ENCODE measurements at places on chromosomes 1 and 21.

DNA sequence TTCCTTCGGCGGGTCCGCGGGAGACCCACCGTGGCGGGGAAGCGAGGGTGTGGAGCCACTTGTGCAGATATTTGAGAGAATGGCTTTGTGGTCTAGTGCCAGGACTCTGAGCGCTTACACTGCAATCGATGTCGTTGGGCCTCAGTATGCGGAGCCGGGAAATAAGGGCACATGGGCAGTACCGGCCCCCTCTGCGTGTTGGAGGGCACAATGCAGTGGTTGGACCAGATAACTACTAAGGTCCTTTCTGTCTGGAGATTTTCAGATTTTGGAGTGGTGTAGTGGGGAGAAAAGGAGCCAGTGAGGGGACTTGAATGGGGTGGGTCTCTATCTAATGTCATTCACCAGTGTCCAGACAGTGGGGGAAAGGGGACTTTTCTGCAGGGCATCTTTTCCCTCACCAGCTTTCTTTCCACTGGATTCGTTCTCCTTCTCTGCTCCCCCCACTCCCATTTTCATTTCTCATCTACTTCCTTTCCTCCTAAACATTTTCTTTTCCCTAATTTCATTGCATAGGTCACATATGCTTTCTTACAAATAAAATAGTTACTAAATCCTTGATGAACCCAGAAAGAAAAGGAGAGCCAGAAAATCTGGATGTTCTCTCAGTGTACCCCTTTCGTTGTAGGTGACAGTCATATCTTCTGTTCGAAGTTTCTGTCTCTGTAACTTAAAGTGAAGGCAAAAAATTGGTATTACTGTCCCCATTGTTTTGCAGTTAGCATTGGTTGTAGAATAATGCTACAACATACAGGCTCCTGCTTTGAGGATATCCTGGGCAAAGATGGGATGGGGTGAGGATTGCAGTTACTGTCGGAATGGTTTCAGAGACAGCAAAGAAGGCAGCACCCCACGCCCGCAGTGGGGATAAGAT lies 1.4 kb downstream of the ATF3 start:
- DNase-seq = no peak

DNA sequence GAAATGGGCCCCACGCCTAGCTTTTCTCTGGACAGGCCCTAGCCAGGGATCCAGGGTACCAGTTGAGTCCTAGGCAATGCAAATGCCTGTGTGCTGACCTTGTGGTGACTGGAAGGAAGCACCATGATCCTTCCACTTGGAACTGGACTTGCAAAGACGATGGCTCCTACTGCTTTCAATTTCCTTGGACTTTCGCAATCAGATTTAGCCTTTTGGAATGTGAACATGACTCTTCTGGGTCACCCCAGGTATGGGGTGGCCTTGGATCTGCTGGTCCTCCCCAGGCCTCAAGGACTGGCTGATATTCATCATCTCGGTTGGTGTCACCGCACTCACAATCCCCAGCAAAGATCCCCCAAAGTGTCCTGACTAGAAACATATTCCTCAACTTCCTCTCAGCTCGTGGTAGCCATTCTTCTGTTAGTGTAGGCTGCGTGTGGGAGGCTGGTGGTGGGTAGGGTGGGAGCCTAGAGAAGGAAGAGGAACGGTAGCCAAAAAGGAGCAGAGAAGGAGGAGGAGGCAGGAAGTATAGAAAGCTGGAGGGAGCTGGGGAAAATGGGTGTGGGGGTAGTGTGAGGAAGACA lies 130.5 kb downstream of the PPIAL4G start:
- no peak for DNase-seq

GRCh38 chr1:198681252-198681651 lies 42.4 kb downstream of the PTPRC start:
- no peak for DNase-seq

DNA sequence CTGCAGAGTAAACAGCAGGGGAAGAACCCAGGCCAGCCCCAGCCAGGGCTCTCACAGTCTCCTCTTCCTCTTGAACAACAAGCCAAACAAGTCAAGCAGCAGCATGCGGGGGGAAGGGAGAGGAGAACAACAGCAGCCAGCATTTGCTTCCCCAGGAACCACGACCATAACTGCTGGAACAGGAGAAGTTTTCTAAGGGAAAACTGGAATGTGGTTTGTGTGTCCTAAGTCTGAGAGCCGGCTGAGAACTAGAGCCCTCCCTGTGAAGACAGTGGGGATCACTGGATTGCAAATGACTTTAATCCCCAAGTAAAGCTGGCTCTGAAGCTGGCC lies 48.2 kb downstream of the COQ8A start:
- DNase-seq = no peak

GRCh38 chr1:24126018-24126671 lies 14.2 kb upstream of the MYOM3 start:
- no peak for DNase-seq

- no peak for DNase-seq
Measured at GRCh38 chr1:155128755-155129473, 1.2 kb downstream of the EFNA1 start.

GRCh38 chr1:39954870-39955546 lies at the start of gene MFSD2A:
Gene MFSD2A (plus strand): TSS chr1:39955145. CDS start chr1:39955293, 148 bp downstream.
- DNase-seq = peak; percentile 91

DNA sequence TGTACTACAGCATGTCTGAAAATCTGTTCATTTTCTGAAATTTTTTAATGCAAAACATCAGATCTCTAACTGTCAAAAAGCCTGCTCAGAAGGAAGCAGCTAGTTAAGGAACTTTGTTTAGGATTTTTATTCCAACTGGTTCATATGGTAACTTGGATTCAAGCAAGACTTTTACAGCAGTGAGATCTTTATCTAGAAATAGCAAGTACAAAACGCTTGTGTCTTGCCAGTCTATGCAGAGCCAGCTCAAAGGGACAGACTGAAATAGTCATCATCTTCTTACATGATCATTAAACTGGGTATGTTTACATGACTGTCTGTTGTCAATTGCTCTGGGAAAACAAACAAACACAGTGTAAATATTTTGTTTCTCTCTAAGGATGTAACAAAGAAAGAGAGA lies 37.6 kb downstream of the DDAH1 start:
- DNase-seq = no peak

DNA sequence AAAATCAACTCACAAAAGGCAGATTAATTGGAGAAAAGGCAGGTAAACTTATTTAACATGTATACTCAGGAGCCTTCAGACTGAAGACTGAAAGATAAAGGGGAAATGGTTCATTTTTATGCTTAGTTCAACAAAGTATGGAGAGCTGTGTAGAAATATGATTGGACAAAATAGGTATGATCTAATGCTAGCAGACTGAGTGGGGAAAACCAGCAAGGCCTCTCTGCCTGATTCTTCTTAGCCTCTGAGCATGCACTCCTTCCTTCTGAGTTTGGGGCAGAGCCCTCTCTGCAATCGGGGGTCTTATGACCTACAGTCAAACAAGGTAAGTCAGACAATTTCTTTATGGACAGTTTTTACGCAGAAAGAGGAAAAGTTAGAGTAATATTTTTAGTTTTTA lies 38.8 kb upstream of the SUCO start:
- DNase-seq = no peak

- DNase-seq = no peak
Measured at GRCh38 chr1:211343607-211344006, 17.0 kb downstream of the TRAF5 start.

DNA sequence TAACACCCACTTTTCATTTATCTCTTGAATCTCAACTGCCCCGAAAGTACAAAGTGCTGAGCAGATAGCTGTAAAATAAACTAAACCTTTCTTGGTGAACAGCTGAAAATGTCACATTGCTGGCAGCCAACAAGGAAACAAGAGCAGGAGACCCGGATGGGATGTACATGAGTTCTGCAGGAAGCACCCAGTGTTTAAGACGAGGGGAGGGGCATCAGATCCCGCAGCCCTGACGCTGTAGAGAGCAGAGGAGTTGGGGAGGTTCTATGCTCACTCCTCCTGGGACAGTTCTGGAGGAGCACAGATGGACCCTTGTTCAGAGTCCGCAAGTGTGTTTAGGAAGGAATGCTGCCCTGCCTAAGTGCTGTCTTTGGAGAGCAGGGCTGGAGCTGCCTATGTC lies 32.0 kb upstream of the EPHA8 start:
- DNase-seq = no peak

GRCh38 chr1:201645956-201646355 lies 107.0 kb downstream of the NAV1 start:
- no peak for DNase-seq

DNA sequence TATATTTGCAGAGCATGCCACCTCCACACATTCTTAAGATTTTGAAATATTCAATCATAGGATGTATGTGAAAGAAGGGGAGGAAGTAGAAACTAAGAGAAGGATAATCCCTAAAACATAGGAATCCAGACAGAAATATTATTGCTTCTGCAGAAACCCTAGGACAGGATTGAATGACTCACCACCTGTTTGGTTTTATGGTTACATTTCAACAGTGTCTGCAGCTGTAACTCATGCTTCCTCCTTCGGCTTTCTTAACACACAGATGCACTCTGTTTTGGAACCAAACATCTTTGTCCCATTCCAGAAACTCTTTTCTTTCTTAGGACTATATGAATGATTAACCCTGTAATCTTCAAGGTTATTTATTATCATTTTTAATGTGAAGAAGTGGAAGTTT lies 20.7 kb downstream of the RGS7 start:
- no peak for DNase-seq

DNA sequence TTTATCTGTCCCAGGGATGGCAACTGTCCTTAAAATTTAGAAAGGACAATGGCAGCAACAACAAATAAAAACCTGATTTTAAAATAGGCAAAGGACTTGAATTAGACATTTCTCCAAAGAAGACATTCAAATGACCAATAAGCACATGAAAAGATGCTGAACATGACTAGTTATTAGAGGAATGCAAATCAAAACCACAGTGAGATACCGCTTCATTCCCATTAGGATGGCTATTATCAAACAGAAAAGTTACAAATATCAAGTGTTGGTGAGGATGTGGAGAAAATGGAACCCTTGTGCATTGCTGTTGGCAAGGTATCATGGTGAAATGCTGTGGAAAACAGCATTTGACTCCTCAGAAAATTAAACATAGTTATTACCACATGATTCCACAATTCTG lies 120.7 kb downstream of the CRB1 start:
- DNase-seq = no peak

GRCh38 chr1:182633657-182634281 lies 29.6 kb upstream of the RGS16 start:
- DNase-seq = no peak

DNA sequence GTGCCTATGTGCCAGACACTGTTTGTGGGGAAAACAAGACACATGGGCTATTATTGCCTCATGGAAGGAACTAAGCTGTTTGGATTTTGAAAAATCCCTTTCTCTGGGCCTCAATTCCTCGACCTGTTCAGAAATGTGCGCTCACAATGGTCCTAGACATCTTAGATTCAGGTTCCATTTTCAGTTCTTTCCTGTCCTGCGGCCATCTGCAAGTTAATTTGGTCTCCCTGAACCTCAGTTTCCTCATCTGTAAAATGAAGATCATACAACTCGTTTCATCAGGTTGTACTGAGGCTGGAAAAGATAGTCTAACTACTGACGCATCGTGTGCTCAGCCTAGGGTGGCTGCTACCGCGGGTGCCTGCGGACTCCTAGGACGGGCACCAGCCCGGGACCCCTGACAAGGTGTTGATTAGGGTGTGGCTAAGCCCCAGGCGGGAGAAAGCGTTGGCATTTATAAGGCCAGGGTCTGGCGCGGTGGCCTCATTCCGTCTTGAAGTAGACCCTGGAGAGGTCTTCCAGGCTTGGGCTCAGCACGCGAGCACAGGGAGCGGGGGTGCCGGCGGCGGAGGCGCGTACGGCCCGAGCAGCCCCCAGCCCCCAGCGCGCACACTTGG lies 493 bp upstream of the ELOA start:
- DNase-seq = peak; percentile 27

- DNase-seq = no peak
Measured at GRCh38 chr1:241181471-241181870, 175.5 kb downstream of the RGS7 start.

GRCh38 chr1:77143529-77144121 lies 75.6 kb downstream of the PIGK start:
- DNase-seq = no peak

- DNase-seq = no peak
Measured at GRCh38 chr1:186404454-186405051, 28.9 kb downstream of the ODR4 start.
